ENCODE measurements at places on chromosomes 3 and 15.
A peak's percentile ranks its signal among the peaks of the same experiment; 100 is the strongest.

GRCh38 chr3:31275038-31275572 lies 257.6 kb upstream of the STT3B start:
- no peak for DNase-seq

DNA sequence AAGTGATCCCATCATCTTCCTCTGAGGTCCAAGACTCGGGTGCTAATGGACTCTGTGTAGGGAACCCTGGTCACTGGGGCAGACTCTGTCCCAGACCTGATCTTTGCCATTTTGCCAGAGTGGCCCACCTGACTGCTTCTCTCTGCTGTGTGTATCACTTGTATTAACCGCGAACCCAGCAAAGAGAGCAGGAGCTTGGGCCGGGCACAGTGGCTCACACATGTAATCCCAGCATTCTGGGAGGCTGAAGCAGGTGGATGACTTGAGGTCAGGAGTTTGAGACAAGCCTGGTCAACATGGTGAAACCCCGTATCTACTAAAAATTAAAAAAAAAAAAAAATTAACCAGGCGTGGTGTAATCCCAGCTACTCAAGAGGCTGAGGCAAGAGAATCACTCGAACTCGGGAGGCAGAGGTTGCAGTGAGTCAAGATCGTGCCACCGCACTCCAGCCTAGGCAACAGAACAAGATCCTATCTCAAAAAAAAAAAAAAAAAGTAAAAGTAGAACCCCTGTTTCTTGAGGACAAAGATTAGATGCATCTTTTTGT lies 32.9 kb upstream of the CYP11A1 start:
- DNase-seq = no peak

GRCh38 chr15:57504599-57504940 lies 87.1 kb upstream of the MYZAP start:
- DNase-seq = no peak

- no peak for DNase-seq
These were observed 17.0 kb downstream of the MYNN start for GRCh38 chr3:169790219-169790618.

DNA sequence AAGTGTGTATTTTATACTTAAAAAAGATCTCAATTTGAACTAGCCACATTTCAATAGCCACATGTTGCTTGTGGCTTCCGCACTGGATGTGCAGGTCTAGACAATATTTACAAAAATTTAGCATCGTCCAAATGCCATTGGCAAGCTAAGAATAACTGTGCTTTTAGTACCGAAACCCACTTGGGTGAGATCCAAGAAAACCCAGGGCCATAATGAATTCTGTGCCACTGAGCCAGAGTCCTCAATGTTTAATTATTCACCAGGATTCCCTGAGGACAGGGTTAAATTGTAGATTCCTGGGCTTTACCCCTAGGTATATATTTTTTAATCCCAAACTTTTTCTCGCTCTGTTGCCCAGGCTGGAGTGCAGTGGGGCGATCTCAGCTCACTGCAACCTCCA lies 22.9 kb upstream of the PTPRG start:
- no peak for DNase-seq

GRCh38 chr3:65401359-65402305 lies 637.1 kb downstream of the MAGI1 start:
- DNase-seq = no peak

DNA sequence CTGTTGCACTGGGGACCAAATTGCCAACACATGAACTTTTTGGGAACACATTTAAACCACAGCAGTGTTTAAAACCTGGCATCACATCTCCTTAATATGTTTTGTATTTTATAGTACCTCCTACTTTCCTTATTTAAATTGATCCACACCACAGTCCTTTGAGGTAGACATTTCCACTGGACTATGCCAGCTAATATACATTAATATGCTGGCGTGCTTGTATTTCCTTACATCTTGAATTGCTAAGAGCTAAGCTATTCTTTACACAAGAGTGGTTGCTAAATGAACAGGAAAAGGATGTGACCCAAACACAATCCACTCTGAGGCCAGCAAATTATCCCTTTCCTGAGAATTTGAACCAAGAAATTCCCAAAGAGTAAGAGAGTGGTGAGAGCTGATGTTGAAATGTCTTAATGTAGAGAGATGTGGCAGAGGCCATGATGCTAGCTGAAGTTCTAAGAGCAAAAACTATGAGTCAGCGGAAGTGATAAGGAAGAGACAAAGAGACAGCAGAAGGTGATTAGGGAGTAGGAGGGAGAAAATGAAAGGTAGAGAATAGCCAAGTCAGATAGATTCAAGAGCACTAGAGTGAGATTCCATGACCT lies 131.2 kb downstream of the CD47 start:
- DNase-seq = no peak

DNA sequence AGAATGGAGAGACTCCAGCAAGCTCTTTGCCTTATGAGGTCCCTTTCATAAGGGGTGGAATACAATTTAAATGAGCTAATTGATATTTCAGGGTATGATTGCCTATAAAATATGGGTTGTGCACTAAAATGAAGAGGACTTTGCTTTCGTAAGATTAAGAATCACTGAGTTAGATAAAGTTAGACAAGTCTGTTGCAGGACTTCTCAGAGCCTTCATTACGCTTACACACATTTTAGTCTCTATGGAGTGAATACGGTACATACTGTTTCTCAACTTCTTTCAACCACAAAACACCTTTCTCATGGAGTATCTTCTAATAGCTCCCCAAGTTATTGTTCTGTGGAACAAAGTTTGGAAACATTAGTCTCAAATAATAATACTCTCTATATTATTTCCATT lies 17.8 kb upstream of the MYRIP start:
- DNase-seq = no peak

DNA sequence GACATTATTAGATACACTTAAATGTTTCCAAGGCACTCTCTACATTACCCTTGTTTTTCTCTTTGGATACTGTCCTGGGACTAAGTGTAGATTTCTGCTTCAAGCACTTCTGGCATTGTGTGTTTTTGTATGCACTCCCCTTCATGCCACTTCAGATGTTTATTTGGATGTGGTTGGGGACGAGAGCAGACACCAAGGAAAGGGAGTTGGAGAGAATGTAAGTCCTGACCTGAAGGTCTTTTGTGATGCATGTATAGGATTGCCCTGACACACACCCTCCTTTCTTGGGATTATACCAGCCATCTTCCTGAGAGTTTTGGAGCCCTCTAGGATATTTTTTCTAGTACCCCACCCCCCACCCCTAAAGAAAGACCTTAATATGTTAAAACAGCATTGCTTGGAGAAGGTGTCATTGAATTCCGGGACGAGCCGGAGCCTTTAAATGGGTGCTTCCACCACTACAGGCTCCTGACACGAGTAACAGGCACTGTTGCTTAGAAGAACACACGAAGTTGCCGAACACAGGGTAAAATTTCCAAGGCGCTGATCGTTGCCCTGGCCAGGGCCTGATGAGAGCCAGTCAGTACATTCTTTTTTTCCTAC lies 22.7 kb downstream of the PSMD6 start:
- no peak for DNase-seq

DNA sequence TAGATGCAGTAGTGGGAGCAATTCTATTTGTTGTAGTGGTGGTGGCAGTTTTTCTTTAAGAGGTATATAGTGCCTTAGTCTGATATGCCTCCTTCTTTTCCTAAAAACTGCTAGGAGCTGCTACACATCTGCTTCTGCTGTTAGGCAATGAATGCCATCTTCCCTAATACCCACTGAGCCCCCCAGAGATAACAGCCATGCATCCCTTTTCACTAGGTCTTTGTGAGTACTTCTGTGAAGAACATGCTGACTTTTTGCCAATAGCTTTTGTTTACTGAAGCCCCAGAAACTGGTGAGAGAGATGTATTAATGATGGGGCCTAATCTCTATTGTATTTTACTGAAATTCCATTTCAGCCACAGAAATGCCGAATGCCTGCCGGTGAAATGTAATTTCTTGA lies 92.6 kb upstream of the CHL1 start:
- no peak for DNase-seq

- no peak for DNase-seq
These were observed 15.7 kb downstream of the OR5H15 start for GRCh38 chr3:98182196-98182595.

DNA sequence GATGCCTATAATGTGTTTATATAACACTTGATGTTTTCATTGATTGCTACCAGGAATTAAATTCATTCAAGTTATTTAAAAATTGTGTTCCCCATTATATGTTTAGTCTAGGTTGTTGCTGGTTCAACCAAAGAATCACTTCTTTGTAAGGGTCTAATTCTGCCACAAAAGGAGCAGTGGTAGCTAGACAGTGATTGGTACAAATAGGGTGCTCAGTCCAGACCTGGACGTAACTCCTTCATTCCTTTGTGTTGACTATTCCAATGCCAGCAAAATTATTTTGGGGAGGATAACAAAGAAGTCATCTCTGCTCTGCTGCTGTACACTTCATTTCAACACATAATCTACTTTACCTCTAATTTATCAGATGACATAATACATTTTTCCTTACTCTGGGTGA lies 1.2 kb downstream of the CHMP2B start:
- DNase-seq = no peak

- DNase-seq = no peak
These were observed 23.8 kb upstream of the ZBED2 start for GRCh38 chr3:111618945-111619344.

- no peak for DNase-seq
These were observed 7.1 kb downstream of the SLC25A20 start for GRCh38 chr3:48891606-48892005.

- peak; percentile 59 for DNase-seq
These were observed 5.8 kb upstream of the GNAI2 start for GRCh38 chr3:50230104-50230793.

DNA sequence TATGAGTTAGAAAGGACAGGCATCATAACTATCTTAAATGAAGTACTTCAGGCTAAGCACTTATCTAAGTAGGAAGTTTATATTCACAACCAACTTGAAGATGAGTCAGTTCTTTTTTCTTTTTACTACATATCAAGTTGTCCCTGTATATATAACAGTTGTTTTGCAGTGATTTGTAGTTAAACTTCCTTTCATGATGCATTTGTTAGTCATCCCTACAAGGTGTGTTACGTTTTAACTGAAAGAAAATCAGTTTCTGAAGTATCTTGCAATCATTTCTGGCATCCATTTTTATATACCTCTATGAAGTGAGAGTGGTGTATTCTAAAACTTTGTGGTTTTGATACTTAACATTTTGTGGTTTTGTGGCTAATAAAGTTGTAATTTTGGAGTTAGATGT lies 46.1 kb downstream of the ZFAND6 start:
- no peak for DNase-seq

DNA sequence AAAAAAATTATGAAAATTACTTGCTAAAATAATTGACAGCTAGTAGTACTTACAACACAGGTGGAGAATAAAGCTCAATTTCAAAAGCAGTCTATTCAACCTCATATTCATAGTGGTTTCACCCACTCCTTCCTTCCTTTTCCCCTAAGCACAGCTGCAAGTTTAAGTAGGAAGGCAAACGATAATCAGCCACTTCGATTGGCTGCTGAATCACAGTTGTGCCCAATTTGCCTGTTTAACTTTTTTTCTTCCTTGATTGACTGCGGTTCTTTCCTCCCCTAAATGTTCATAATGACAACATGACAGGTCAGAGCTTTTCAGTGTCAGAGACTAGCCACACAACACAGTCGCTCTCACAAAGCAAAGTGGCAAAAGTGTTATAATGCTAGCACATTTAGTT lies 468.0 kb upstream of the GBE1 start:
- DNase-seq = no peak

GRCh38 chr15:50192926-50193620 lies 11.1 kb downstream of the SLC27A2 start:
- no peak for DNase-seq

GRCh38 chr15:78977091-78977571 lies 32.3 kb upstream of the CTSH start:
- peak; percentile 78 for DNase-seq

DNA sequence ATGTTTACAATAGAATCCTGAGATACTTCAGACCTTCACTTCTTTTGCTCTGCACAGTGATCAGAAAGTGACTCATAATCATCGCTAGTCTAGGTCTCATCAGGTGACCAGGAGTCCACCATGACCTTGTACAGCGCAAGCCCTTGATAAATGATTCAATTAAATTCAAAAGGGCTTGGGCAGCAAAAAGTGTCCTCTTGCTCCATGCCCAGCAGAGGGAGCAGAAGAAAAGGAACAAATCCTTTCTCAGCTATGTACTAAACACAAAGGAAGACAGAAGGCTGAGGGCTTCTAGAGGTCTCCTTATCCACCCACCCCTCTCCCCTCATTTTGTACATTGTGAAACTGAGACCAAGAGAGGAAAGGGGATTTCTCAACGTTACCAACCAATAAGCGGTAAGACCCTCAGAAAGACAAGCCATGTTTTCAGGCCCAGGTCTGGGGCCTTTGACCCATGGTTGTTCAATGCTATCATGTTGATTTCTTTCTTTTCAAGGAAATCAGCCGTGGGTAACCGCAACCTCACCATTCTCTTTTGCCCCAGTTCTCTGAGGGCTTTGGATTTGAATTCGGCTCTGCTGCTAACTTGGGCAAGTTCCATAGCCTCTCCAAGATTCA lies 74.8 kb downstream of the AQP9 start:
- peak; percentile 48 for DNase-seq

DNA sequence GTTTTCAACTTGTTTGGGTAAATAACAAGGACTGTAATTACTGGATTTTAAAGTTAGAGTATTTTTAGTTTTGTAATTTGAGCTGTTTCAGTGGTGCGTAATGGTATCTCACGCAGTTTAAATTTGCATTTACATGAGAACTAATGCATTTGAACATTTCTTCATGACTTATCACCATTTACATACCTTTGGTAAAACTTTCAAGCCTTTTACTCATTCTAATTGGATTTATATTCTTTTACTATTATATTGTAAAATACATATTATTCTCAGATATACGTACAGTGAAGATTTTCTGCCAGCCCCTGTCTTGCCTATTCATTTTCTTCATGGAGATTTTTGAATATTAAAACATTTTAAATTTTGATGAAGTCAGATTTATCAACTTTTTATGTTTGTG lies 703.8 kb downstream of the MECOM start:
- no peak for DNase-seq

DNA sequence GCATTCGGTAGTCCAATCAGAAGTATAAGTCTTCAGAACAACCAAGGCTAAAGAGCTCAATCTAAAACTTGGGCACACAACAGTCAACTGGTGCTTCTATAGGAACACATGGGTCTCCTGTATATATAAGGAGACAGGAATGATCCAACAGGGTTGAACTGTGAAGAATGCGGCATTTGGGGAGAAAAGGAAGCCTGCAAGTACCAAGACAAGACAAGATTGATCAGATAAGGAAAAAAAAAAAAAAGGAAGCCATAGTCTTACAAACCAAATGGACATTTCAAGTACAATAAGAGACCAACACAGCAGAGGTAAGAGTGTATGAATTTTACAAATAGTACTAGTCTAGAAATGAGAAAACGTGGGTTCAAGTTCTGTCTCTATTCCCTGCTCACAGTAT lies 6.5 kb downstream of the CPEB1 start:
- DNase-seq = no peak
